IMR-90 (cell line): ENCODE measurements at places on chromosomes 5 and 9. TPM values are rescaled to one million over a fixed set of nuclear protein-coding genes. Genes with fewer than 3 reads are reported as not detected.
A peak's percentile ranks its signal among the peaks of the same experiment; 100 is the strongest.

- no peak for DNase-seq
These were observed 90.3 kb upstream of the CER1 start for GRCh38 chr9:14812806-14813205.

GBGT1 gene
- total RNA-seq = 0.83 and 1.8 TPM in 2 replicates

DNA sequence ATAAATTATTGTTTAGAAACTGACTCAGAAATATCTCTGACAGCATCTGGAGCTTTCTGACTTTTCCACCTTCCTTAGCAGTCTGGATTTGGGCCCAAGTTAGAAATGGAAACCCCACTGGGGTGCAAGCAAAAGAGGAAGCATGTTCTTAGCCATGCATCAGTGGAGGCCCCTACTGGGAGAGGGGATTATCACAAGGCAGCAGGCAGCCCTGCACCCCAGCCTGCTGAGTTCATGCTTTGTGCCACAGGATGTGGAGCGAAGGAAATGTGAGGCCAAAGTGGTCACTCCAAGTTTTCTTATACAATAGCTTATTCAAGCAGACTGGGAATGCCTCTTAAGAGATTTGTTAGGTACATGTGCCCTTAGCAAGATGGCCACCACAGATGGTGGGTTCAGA lies 146.5 kb upstream of the TLX3 start:
- DNase-seq = peak; percentile 25

DNA sequence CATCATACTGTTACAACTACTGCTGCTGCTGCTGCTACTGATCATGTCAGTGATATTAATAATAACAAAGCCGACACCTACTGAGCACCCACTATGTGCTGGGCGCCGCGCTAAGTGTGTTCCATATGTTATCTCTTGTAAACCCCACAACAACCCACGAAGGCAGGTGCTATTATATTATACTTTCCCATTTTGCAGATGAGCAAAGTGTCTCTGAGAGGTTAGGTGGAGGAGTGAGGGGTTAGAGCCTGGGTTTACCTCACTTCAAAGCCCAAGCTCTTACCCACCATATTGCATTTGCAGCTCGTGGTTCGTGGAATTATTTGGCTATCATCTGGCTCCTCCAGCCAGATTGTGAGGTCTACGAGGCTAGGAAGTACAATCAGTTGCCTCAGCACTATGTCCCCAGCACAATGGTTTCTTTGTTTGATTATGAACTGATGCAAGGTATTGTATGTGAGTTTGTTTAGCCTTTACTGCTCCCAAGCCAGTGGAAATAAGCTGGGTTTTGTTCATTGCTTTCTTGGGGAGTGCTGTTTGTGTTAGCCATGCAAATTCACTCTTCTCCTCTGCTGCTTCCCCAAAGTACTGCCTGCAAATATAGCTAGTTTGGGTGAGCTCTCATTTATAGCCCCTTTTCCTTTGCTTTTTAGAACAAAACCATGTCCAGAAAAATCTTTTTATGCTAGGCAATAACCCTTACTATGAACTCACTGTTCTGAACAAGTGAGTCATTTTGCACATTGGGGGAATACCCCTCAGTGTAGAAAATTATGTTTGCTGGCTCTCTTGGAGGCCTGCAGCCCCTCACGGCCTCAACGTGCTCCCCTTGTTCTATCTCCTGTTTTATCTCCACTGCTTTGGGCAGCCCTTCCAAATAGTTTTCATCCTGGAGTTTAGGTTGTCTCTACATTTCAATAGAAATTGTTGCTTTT lies 47.9 kb downstream of the ALG2 start:
- DNase-seq = no peak

DNA sequence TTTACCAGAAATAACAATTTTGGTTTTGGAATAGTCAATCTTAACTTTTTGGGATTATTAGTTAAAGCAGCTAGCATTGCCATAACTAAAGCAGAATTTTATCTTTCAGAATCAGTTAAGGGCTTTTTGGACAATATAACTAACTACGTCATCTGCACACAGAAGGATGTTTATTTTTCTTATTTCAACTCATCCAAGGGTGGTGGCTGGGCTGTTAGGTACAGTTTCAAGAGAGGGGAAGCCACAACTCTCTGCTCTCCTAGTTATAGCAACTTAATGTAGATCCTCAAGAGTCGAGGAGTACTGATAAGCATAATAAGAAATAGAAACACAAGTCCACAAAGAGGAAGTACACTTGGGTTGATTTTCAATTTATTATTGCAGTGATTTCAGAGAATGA lies 65.6 kb downstream of the ANKRD55 start:
- DNase-seq = peak; percentile 81

TLX3 gene
- not detected in 2 replicates for total RNA-seq

DNA sequence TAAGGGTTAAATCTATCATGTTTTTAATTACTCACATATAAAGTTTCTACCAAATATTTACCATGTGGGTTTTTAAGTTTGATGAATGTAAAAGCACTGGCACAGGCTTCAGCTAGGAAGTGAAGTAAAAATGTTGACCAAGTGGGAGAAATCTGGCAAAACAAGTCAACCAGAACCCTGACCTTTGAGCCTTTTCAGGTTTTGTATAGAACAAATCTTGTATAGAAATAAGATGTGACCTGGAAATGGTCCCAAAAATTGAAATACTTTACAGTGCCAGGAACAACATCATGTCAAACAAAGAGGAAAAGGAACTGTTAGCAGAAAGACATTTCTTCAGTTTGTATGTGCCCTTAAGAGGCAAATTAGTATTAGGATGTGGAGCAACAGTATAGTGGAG lies 137.6 kb downstream of the CCDC192 start:
- DNase-seq = no peak

SMIM33 gene
- total RNA-seq = not detected in 2 replicates

DNA sequence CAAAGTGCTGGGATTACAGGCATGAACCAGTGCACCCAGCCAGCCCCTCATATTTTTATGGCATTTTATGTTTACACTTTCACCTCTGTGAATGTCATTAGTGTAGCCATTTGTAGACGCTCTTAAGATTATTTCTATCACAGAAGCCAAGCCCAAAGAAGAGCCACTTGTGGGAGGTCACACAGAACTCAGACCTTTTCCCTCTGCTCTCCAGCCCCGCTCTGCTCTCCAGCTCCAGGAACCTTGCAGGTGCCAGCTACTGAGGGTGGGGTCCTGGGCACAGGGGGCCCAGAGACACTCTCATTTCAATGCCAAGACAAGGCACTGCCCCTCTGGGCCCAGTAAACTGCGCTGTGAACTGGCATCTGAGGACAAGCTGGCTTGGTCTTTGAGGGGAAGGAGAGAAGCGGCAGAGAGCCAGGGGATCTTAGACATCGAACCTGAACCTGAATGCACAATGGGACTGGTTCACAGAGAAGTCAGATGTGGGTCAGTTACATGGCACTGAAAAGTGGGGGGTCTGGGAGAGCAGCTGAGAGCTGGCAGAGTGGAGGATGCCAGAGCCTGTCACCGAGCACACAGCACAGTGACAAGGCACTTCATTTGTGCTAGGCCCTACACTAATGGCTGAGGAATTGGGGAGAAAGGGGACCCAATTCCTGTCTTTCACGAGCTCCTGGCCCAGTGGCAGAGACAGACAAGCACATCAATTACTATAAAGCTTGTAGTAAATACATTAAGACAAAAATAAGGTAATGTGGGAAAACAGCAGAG lies 16.7 kb downstream of the ANXA6 start:
- DNase-seq = no peak

DNA sequence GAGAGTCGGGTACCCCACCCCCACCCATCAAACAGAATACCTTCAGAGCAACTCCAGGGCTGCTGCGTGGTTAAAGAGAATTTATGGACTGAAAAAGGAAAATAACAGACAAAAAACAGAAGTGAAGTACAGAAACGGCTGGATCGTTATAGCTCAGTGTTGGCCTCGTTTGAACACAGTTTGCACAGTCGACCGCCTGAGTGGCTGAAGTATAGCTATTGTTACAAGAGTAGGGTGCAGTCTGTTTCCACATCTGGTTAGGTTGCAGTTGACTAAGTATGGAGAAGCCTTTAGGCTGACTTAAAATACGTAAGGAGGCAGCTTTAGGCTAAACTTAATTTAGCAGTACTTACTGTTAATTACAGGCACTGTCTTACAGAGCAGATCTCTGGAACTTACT lies 121.2 kb downstream of the GCNT1 start:
- DNase-seq = no peak

DNA sequence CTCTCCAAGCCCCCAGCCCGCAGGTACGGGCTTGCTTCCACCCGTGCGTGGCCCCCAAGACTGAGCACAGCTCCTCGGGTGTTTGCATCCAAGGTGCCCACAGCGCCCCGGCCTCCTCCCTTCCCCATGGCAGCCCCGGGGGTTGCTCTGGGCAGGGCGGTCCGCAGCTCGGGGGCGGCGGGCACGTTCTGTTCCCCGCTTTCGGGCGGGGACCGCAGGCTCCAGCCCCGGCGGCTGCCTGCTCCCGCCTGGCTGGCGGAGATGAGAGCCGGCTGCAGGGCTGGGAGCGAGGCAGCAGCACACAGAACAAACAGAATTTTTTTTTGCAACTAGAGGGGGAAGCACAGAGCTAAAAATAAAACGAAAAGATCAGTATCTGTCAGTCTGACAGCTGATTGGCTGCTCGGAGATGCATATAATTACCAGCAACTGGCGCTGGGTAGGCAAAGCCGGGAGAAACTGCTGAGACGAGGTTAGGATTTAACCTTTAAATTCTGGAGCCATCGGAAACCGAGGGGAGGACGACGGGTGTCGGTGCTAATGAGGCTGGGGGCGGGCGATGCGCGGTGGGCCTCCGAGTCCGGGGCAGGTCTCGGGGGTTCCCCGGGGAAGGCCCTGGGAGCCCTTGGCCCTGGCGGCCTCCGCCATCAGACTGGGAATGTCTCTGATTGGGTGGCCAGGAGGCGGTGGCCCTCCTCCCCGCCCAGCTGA lies 142.7 kb upstream of the IER5L start:
- peak; percentile 82 for DNase-seq

DNA sequence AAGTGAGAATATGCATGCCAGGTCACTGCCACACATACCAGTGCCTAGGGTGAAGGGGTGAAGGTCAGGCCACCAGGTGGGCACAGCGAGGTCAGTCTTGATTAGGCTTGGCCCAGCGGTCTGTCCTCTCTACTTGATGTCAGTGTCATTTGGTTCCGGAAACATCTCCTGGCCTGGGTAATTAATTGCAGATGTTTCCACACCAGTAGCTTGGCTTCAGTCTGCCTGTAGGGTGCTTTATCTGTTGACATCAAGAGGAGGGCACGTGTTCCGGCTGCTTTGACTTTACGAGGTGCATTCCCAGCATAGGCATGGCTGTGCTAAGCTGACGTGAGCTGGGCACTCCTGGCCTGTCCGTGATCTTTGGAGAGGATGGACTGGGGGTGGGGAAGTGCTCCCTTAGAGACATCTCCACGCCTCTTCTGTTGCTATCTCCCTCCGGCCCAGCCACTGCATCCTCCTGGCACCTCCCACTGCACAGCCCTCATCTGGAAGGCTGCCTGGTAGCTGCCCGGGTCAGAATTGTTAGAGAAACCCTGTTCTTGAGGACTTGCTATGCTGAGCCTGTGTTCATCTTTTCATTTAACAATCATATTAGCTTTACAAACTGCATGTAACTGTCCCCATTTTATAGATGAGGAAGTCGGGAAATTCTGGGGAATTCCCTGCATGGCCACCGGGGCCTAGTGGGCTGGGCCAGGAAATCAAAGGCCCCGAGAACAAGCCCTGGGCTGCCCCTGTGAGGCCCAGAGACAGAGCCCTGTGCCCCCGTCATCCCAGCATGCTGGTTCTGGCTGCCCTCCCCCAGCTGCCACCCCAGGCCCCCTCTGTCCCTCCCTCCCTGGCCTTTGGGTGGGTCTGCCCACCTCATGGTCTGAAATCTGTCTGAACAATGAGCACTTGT lies 29.1 kb downstream of the JADE2 start:
- peak; percentile 82 for DNase-seq

RASGEF1C gene
- not detected in 2 replicates for total RNA-seq

ASS1 gene
- 31.1 and 39.6 TPM in 2 replicates for total RNA-seq

DNA sequence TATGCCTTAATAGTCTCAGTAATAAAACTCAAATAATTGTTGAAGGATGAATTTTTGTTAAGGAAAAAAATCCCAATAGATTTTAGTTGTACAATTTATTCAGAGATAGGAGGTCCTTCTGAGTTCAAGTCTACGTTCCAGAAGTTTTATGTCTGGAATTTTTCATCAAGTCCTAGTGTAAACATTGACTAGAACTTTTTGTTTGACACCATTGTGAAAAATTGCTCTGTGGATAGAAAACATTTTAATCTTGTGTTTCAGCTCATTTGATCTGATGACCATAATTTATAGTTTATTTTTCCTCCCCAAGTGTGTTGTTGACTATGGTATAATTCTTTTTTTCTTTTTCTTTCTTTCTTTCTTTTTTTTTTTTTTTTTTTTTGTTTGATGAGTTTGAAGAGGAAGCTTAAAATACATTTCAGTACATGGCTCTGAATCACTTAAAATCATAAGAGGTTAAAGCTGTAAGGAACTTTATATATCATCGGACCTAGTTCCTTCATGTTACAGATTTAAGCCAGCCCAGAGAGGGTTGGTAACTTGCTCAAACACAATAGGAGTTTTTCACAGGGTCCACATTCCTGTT lies 20.7 kb downstream of the ITGA1 start:
- DNase-seq = peak; percentile 29

TAF11L10 gene
- not detected in 2 replicates for total RNA-seq

GRCh38 chr5:65191554-65192135 lies 290.1 kb downstream of the ADAMTS6 start:
- no peak for DNase-seq

TBC1D13 gene
- total RNA-seq = 7.2 and 9.1 TPM in 2 replicates

PAEP gene
- total RNA-seq = not detected in 2 replicates
